Umbilical cord (tissue), 2 donors: ENCODE measurements at places on chromosomes 12 and 14.
A peak's percentile ranks its signal among the peaks of the same experiment; 100 is the strongest.

DNA sequence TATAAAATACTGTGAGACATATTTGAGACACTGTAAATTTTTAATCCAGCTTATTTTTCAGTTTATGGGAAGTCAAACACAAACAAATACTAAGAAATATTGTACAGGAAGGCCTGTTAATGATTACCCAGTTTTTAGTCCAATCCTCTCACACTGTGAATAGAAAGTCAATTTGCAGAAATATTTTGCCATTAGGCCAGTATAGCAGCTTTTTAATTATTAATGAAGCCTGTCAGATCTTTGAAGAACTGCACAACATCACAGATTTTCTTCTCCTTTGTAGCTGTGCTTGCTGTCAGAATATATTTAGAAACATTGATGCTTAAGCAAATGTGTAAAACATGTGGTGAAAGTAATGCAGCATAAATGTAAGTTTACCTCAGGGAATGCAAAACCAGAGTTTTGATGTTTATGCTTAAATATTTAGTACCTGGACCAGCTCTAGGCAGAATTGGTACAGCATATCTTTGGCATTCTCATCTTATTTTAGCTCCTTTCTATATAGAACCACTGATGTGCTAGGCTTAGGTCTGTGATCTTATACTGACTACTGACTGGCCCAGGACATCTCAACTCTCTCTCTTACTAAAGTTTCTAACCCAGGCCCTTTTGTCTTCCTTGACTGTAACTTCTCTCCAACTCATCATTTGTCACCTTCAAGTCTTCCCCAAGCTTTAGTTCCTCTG lies 230.8 kb upstream of the NAV3 start:
- no peak for DNase-seq

DNA sequence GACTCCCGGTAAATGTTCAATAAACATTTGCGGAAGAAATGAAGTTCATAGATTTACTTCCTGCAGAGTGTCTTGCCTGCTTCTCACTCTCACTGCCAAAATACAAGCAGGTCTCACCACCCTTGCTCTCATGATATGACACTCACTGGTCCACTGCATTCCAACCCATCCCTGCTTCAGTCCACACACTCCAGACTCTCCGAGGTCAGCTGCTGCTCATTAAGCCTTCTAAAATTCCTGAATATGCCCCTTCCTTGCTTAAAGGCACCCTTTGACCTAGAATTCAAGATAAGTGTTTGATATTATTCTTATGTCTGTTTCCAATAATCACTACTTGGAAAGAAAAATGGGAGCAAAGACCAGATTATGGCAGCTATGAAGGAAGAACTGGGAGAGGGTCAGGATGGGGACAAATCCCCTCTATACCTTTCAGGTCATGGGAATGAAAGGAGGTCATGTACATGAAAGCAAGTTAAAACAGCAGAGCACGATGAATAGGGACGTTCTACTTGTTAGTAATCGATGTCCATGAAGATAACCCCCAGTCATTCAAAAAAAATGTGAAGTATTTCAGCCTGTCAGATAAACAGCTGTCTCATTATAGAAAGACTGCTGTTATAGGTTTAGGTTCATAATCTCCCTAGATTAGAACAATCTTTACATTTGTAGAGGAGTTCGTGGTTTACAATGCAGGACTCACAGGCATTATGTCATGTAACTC lies 10.5 kb upstream of the NID2 start:
- no peak for DNase-seq

GRCh38 chr14:105415481-105416428 lies 3.9 kb upstream of the MTA1 start:
- DNase-seq: no peak

GRCh38 chr12:124013073-124013472 lies 40.1 kb downstream of the ZNF664 start:
- DNase-seq: no peak

- DNase-seq: no peak
Observed at GRCh38 chr12:130860311-130860710, 11.6 kb upstream of the RAN start.

DNA sequence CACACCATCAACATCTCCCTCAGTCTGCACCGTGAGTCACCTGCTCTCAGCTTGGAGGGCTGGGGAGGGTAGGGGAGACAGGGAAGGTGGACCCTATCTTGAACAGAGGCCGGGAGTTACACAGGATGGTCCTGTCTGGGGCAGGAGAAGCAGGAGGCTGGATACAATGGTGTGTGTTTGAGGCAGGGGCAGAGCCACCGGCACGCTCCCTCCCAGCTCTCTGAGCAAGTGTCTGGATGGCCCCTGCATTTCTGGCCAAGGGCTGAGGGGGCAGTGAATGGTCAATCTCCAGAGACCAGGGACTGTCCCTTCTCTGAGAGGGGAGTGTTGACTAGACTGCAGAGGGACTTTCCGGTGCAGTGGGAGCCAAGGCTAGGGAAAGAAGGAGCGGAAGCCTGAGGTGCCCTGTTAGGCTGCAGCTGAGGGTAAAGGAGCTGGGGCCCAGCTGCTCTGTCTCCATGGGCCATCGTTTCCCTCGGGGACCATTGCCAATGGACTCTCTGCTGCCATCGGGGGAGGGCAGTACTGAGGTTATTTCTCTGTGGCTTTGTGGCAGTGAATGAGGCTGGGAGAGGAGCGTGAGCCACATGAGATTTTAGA lies 1.9 kb downstream of the LRP1-AS start:
- no peak for DNase-seq

GRCh38 chr14:96252323-96252998 lies 3.5 kb upstream of the BDKRB1 start:
- DNase-seq: no peak

DNA sequence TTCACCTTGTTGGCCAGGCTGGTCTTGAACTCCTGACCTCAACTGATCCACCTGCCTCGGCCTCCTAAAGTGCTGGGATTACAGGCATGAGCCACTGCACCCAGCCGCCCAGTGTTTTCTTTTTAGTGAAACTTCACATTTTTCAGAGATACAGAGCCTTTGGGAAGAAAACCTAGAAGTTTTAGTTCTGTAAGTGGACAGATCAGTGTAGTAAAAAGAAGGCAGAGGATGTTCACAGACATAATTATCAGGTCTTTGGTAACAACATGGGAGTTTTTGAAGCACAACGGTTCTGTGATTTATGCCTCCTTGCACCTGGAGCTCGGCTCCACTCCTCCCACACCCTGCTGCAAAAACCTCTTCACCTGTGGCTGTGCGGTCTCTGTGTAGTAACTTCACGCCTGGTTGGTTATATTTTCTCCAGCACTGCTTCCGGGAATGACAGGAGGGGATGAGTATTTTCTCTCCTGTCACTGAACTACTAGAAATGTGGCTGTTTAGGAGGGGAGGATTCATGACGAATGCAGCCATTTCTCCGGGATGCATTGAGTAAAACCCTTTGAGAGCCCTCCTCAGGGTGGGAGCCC lies 67.0 kb downstream of the ARF6 start:
- peak; percentile 62 for DNase-seq

- DNase-seq: no peak
Observed at GRCh38 chr12:52221912-52222457, 11.1 kb upstream of the KRT7 start.
